ENCODE measurements at places on chromosomes 13 and 19.
A peak's percentile ranks its signal among the peaks of the same experiment; 100 is the strongest.

GRCh38 chr13:25177012-25177411, 4.9 kb upstream of the AMER2 start:
- no peak for DNase-seq

DNA sequence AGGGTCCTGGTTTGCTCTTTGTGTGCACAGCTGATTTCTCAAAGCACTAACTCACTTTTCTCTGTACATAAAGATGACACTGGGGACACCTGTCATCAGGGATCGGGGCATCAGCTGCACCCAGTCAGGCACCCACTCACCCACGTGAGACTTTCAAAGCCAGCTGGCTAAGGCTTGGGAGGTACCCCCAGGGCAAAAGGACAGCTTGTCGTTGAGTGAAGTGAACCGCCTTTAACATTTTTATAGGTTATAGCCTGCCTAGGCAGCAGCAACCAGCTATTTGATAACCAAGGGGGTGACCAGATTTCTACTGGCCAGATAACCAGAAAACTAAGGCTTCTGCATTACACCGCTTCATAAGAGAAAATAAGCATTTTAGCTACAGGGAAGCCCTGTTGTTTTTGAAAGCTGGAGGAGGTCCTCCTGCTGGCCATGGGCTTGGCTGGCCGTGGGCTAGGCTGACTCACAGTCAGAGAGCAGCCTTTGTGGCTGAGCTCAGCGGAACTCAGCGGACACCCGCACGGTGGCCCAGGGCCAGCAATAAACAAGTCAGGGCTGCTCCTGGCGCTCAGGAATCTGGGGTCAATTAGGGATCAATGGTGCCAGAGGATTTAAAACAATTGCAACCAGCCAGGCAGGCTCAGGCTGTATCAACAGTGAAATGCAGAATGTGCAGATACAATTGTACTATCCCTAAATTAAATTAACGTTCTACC, 57.1 kb downstream of the ALOX5AP start:
- no peak for DNase-seq

- peak; percentile 24 for DNase-seq
Observed at GRCh38 chr13:51614350-51614786, 30.1 kb downstream of the WDFY2 start.

- DNase-seq = no peak
Observed at GRCh38 chr19:35545855-35546381, 492 bp downstream of the TMEM147 start.

- DNase-seq = no peak
Observed at GRCh38 chr19:29320086-29320485, 107.1 kb upstream of the UQCRFS1 start.

GRCh38 chr13:103878891-103879605, 812.8 kb upstream of the SLC10A2 start:
- no peak for DNase-seq

- DNase-seq = no peak
Observed at GRCh38 chr13:83621765-83622421, 260.4 kb downstream of the SLITRK1 start.

DNA sequence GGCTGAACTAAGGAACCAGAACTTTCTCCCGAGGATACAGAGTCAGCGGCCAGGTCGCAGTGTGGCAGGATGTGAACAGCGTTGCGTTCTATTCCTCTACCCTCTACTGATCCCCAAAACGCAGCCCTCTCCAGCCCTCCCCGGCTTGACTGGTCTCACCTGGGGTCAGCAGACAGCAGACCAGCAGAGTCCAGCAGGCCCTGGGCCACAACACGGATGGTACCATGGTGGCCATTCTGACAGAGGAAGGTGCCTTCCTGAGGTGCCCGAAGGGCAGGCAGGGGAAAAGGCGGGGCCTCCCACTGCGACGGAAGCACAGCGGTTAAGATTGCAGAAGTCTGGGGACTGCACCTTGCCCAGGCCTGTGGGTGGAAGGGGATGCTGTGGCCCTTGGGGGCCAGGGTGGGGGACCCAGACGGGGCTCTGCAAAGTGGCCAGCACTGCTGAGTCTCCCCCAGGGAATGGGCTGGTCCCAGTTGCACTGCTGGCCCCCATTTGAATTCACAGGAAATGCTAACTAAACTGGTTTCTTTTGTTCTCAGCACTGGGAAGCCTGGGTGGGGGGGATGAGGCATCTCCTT, at the start of gene ICAM3:
ICAM3 (minus strand) TSS at position 245 of the 581 bp plus-strand sequence; CDS start at position 235, 10 bp downstream.
- peak; percentile 51 for DNase-seq

GRCh38 chr13:30711375-30711774, 24.0 kb upstream of the ALOX5AP start:
- no peak for DNase-seq

DNA sequence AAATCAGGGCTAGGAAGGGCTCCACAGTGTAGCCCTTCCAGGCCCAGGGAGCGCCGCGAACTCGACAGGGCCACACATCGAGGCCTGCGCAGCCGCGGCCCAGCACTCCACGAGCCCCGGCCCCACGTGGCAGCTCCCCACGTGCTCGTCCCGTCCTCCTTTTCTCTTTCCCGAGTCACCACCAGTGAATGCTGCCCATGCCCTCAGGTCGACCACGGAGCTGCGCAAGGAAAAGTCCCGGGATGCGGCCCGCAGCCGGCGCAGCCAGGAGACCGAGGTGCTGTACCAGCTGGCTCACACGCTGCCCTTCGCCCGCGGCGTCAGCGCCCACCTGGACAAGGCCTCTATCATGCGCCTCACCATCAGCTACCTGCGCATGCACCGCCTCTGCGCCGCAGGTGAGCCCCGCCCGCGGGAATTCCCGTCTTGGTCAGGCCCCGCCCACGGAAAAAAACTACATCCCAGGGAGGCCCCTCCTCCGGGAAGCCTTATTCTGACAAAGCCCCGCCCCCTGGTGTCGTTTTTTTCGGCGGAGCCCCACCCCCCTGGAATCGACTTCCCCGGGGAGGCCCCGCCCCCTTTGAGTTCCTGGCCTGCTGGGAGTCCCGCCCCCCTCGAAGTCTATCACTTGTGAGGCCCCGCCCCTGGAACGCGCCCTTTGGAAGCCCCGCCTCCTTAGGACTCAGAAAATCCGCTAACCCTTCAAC, 7.0 kb downstream of the HIF3A start:
- DNase-seq = no peak

DNA sequence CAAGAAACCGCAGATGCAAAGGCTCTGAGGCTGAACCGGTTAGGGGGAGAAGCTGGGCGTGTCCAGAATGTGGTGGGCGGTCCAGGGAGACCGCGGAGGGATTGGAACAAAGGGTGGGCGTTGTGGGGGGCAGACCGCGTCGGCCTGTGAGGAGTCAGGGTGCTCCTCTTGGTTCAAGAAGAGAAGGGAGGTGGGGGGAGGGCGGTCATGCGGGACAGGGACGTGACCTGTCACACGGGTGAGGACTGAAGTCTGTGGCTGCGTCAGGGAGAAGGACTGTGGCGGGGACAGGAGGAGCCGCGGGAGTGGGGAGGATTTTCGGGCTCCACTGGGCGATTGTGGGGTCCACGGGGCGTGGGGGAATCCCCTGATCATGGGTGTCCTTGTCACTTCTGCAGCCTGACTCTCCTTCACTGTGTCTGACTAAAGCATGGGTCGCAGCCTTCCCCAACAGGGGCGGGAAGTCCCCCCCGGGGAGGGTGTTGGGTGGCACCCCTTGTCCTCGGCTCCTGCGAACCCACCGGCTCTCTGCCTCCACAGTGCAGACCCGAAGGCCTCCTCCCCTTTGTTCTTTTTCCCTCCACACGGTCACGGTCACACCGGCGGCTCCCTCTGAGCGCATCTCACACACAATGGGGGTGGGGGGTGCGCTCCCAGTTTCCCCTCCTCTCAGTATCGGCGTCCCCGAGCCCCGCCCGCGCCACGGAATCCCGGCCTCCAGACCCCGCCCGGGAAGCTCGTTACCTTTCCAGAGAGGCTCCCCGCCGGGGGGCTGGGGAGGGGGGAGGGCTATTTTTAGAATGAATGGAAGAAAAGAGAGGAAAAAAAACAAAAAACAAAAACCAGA, 16.4 kb upstream of the KCNN1 start:
- peak; percentile 58 for DNase-seq

- DNase-seq = no peak
Observed at GRCh38 chr13:66468656-66469055, 761.5 kb downstream of the PCDH9 start.

DNA sequence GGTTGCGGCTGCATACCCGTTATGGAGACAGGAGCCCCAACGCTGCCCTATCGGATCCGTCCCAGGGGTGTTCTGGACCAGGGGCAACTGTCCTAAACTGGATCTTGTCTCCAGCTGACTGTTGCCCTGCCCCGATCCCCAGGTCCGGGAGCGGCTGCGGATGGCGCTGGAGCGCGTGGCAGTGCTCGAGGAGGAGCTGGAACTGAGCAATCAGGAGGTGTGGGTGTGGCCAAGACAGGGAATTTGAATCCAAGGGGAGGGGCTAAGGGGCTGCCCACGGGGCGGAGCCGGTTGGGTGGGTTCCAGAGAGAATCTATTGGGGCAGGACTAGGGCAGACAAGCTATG, 9.9 kb downstream of the PPFIA3 start:
- DNase-seq = no peak

DNA sequence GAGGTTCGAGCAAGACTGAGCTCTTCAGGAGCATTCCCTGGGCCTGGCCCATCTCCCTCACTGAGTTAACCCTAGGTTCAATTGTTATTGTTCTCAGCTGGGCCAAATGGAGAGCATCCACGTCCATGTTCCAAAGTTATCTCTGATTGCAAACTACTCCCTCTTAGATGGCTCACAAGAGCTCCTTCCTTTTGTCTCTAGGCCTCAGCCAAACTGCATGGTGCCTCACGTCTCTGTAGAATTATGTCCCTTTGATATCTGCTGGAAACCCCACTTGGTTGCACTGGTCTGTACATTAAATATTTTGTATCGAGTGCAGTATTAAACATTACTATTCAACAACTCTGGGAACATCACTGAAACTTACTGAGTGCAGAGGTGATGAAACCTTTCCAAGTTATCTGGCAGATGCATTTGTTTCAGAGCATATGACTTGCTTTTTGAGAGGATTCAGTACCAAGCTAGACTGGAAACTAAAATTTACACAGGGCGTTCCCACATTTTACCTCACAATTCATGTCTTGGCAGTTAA, 38.1 kb downstream of the DOCK9 start:
- DNase-seq = no peak

GRCh38 chr13:60453490-60453889, 56.5 kb downstream of the TDRD3 start:
- no peak for DNase-seq

DNA sequence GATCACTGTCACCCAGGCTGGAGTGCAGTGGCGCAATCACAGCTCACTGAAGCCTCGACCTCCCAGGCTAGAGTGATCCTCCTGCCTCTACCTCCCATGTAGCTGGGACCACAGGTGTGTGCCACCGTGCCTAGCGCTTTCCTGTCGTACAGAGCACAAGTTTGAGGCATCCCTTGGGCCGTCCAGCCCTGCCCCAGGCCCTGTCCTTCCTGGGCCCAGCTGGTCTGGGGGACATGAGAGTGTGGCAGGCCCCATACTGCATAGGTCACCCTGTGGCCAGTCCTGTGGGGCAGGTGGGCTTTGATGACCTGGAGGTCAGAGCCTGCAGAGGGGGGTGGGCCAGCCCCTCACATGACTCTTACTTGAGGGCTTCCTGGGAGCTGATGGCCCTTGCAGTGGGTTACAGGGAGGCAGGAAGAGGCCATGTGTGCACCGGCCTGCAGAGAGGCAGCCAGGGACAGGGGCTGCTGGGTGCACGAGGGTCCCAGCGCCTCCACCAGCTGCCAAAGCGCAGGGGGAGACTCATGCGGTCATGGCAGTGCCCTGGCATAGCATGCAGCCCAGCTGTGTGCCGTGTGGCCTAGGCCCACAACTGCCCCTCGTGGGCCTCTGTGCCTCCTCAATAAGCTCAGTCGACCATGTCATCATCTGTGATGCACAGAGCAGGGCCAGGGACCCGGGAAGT, 61.4 kb downstream of the KDM4B start:
- no peak for DNase-seq

DNA sequence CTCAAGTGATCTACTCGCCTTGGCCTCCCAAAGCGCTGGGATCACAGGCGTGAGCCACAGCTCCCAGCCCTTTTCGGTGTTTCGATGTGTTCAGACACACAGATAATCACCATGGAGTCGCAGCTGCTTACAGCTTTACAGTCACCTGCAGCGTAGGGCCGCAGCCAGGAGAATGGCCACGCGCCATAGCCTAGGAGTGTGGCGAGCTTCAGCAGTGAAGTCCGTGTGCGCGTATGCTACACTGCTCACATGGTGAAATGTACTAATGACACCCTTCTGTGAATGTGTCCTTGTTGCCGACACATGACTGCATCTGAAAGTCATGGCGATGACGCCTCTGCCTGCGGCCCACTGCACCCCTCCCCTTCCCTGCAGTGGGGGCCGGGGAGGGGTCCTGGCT, 23.6 kb downstream of the AP3D1 start:
- no peak for DNase-seq

DNA sequence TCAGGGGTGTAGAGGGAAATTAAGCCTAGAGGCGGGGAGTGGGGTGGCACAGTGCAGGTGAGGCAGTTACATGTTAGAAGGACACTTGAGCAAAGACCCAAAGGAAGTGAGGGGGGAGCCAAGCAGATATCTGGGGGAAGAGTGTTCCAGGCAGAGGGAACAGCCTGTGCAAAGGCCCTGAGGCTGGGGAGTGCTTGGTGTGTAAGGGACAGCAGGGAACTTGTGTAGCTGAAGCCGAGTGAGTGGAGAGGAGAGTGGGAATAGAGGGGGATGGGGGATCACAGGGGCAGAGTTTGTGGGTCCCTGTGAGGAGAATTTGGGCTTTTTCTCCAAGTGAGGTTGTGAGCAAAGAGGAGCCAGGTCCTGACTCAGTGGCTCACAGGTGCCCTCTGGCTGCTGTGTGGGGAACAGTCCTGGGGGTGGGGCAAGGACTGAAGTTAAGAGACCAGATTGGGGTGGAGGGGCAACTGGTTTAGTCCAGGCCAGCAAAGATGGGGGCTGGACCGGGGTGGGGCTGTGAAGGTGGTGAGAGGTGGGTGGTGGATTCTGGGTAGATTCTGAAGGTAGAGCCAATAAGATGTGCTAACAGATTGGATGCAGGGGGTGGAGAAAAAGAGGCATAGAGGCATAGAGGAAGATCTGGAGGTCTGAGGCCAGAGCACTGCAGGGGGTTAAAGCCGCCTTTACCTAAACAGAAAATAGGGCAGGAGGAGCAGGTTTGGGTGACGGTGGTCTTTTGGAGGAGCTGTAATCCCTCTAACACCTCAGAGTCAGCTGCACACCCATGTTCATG, 75.3 kb downstream of the CACNA1A start:
- peak; percentile 31 for DNase-seq

GRCh38 chr13:61608138-61608537, 192.5 kb upstream of the PCDH20 start:
- no peak for DNase-seq

GRCh38 chr19:10662384-10663251, 8.5 kb downstream of the ILF3 start:
- no peak for DNase-seq

DNA sequence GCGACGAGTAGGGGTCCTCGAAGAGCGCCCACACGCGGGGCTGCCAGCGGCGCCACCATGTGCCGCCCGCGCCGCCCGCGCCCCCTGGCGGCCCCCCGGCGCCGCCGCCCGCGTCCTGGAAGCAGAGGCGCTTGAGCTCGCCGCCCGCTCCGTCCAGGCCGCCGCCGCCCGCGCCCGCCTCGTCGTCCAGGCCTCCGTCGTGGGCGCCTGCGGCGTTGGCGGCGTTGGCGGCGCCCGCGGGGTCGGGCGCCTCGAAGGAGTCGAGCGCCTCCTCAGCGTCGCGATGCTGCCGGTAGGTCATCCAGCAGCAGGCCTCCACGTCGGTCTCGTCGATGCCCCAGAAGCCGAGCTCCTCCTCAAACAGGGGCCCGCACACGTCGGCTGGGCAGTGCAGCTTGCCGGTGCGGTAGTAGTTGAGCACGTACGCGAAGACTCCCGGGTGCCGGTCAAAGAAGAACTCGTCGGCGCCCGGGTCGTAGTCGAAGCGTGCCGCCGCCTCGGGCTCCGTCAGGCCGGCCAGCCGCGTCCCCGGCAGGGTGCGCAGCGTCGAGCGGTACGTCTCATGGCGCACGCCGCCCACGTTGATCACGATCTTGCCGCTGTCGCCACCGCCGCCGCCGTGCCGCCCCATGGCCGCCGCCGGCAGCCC, 829 bp downstream of the KCNC3 start:
- DNase-seq = peak; percentile 59

Measured in memory B cell (primary cell).